ENCODE measurements at places on chromosomes 5 and 9.
A peak's percentile ranks its signal among the peaks of the same experiment; 100 is the strongest.

DNA sequence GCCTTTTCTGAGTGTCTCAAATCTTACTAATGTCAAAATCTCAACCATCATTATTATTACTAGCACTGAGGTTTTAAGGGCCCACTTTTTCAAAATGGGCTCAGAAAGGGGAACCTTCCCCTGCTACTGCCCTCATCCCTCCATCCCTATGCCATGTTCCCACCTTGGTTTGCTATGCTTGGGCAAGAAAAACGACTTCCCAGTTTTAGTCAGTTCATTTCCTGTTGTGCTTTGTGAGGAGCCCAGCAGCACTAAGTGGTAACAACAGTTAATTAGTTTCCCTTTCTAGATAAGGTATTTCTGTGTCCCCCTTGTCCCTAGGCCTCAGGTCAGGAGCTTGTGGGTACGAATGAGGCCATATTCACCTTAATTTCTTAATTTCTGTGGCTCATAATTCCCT lies 595.2 kb downstream of the RAB3C start:
- DNase-seq: no peak

DNA sequence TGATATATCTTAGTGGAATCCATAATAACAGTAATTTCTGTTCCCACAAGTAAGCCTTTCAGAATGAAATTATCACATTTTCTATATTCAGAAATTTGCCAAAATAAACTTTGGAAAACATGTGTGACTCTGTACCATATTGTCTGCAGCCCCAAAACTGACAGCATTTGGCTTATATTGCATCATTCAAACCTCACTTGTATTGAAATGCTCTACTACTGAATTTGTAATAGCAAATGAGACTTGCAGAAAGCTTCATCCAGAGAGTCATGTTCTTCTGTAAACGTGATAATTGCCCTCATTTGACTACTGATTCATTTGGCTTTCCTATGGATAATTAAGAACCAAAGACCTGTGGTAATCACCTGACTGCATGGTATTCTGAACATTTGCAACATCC lies 1249.5 kb upstream of the CDH18 start:
- no peak for DNase-seq

DNA sequence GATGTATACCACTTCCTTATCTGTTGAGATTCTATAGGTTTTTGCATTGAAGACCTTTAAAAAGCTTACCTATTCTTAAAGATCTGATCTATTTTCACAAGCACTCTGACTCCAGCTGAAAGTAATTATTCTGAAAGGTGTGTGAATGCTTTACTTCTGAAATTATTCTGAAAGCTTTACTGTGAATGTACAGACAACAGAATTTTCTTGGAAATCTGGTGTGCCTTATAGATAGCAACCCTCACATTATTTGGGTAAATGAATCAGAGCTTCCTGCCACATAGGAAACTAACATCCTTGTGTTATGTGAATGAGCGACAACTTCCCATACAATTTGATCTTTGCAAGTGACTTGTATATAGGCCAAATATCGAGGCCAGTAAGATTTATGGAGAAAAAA lies 6.5 kb downstream of the CDO1 start:
- no peak for DNase-seq

- no peak for DNase-seq
Observed at GRCh38 chr5:172788771-172789686, 18.0 kb upstream of the DUSP1 start.

GRCh38 chr5:36355516-36355915 lies 53.8 kb upstream of the RANBP3L start:
- DNase-seq: no peak

- no peak for DNase-seq
Observed at GRCh38 chr5:171535162-171535561, 115.7 kb downstream of the FGF18 start.

DNA sequence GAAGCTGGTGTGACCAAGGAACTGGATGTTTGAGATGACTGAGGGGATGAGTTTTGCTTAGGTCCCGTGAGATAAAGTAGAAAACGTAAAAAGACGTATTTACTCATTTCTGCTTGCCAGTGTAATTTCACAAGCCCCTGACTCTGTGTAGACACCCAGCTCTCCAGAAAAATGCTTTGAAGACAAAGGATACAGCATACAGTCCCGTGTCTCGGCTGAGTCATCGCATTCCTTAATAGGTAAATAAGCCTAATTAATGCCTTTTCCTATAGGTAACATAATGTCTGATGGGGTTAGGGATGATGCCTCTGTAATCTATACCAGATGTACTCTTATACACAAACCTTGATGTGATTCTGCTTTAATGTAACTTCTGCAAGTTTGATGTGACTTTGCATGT lies 20.2 kb downstream of the S100Z start:
- DNase-seq: peak; percentile 65

DNA sequence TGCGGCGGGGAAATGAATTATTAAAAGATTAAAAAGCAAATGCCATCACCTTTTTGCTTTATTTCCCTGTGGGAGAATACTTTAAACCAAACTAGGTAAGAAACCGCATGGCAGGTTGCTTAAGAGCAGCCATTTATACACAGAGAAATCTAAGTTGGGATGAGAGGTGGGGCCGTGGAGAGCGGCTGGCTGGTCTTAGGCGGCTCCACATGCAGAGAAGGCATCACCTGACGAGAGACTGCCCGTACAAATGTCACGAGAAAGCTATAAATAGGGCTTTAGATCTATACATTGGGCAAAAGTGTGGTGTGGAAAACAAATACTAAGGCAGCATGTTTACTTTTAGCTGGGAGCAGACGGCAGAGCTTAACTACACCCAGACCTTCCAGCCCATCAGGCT lies 39.4 kb downstream of the MED27 start:
- no peak for DNase-seq

DNA sequence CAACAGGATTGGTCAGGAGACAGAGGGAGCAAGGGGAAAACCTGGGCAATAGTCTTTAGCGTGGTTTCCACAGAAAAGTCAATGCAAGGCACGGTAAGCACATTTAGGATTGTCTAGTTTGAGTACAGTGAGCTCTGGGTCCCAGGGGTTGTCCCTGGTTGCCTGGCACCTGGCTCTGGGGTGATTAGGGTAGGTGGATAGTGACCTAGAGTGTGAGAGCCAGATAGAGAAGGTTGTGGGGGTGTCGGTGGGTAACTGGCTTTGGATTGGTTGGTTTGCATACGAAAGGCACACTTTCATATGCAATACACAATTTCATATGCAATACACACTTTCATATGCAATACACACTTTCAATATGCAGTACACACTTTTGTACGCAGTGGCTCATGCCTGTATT lies 20.1 kb upstream of the GOLM1 start:
- DNase-seq: no peak

- no peak for DNase-seq
Observed at GRCh38 chr9:134154262-134154701, 10.1 kb downstream of the RNU6ATAC start.

DNA sequence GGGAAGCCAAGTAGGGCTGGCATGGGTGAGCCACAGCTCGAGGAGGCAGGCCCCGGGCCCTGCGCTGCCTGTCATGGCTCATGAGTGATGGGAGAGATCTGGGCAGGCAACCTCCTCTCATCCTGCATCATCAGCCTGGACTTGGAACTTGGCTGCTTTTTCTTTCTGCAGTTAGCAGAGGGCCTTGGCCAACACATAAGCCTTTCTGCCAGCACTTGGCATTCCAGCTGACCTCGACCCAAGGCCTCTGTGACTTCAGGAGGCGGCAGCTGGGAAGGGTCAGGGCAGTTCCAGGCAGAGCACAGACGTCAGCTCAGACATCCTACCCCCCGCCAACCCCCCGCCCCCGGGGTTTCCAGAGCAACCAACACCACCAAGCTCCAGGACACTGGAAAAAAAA lies 7.6 kb downstream of the S1PR3 start:
- DNase-seq: no peak

- DNase-seq: no peak
Observed at GRCh38 chr9:69293156-69293555, 31.9 kb upstream of the ENTREP1 start.

DNA sequence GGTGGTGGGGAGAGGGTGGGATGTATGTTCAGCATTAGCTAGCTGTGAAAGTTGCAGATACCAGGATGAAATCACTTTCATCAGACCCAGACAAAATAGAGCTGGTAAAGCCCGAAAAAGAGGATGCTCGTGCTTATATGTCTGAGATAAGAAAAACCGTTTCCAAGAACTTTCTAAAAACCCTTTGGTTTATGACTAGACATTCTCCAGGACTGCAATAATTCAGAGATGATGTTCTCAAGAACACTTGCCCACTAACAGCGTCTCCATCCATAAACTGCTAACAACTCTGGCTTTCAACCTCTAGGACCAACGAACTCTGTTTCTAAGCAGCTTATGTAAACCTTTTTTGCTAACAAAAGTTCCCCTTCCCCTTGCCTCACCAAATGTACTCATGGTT lies 8.4 kb upstream of the AMACR start:
- no peak for DNase-seq

DNA sequence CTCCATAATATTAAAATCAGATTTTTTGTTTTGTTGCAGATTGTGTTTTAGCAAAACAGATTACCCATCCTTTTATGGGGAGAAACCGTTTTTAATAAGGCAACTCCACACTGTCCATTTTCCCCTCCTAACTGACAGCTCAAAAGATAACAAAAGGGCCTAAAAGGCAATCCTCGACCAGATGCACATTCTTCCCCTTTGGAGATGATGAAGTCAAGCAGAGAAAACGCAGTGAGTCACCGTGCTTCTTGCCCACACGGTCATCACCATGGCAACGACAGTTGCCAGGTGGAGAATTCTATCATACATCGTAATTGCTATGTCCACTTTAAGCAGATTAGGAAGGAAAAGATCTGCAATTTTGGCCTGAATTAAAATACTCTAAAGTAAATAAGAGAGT lies 96.4 kb downstream of the DIRAS2 start:
- DNase-seq: peak; percentile 40

- DNase-seq: no peak
Observed at GRCh38 chr5:64625678-64626077, 64.6 kb upstream of the SHISAL2B start.

- peak; percentile 77 for DNase-seq
Observed at GRCh38 chr9:128552744-128553440, 505 bp downstream of the SPTAN1 start.

DNA sequence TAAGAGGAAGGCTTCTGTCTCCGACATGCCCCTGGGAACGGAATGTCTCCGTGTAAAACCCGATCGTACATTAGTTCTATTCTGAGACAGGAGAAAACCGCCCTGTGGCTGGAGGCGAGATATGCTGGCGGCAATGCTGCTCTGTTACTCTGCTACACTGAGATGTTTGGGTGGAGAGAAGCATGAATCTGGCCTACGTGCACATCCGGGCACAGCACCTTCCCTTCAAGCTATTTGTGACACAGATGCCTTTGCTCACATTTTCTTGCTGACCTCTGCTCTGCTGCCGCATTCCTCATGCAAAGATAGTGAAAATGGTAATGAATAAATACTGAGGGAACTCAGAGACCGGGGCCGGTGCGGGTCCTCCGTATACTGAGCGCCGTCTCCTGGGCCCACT lies 2.2 kb upstream of the DPP7 start:
- DNase-seq: peak; percentile 47

DNA sequence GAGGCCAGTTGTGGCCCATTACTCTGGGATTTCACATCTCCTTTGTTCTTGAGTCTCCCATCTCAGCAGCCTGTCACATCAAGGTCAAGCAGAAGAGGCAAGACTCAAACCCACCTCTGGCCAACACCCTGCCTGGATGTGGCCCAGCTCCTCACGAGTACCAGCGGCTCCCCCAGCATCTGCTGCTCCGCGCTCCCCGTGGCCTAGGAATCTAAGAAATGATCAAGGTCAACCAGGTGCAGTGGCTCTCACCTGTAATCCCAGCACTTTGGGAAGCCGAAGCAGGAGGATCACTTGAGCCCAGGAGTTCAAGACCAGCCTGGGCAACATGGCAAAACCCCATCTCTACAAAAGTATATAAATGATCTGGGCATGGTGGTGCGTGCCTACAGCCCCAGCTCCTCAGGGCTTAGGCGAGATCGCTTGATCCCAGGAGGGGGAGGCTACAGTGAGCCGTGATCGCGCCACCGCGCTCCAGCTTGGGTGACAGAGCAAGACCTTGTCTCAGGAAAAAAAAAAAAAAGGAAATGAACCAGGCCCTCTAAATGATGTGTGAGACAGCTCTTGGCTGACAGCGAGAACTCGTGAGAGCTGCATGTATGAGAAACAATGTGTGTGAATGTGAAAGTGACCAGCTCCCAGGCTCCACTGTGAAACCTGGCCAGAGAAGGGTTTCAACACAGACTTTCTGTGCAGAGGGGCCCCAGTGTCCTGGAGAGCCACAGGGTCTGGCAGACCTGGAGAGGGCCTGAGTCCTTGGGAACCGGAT lies 61.6 kb upstream of the ANGPTL2 start:
- DNase-seq: no peak

DNA sequence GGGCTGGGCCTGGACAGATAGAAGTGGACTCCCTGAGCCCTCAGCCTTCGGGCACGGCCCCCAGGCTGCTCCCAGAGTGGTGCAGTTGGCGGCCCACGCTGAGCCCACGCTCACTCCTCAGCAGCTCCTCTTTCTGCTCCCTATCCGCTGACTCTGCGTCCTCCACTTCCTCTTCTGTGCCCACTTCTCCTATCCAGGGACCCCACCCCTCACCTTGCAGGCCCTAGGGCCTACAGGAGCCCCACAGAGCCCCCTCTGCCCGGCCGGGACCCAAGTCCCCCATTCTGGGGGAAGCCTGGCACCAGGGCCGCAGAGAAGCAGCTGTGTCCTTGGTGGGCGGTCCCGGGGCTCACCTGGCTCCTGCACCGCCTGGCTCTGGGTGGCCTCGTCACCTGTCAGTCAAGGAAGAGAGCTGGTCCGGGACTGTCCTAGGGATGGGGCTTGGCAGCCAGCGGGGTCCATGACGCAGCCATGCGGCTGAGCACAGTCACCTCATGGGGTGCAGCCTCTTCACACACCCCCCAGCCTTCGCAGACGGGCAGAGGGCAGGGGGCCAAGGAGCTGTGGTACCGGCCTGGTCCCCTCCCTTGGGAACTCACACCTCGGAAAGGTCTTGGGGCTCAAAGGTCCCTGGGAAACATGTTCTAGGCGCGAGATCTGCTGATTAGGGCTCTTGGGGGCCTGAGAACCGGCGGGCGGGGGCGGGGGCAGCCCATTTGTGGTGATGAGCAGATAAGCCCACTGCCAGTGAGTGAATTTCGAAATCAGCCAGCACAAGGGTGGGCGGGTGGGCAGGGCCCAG lies 5.4 kb upstream of the NRARP start:
- peak; percentile 51 for DNase-seq

DNA sequence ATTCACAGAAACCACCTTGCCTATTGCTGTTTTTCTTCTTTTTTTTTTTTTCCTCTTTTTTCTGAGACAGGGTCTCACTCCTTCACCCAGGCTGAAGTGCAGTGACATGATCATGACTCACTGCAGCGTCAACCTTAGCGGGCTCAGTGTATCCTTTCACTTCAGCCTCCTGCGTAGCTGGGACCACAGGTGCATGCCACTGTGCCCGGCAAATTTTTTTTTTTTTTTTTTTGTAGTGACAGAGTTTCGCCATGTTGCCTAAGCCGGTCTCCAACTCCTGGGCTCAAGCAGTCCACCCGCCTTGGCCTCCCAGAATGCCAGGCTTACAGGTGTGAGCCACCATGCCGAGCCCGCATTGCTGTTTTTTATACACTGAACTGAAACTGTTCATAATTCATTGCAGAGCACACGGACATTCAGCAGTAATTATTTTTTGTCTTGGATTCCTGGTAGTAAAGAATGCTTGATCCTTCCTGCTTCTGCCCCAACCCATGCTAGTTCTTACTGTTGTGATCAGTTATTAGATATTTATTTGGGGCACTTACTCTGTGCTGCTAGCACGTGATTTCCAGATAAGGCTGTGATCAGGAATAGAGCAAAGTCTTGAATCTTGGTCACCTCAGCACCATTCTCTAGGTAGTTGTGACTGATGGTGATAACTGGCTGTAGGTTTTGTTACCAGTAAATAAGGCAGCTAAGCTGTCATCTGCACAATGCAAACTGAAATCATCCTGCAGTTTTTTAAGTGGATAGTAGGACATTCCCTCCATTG lies 14.0 kb downstream of the MAP3K1 start:
- DNase-seq: no peak

Measured in Caco-2 (cell line).